ENCODE measurements at places on chromosomes 3 and 15.
A peak's percentile ranks its signal among the peaks of the same experiment; 100 is the strongest.

GRCh38 chr3:69178082-69178481 is 55.7 kb upstream of the LMOD3 start:
- H3K36me3 ChIP-seq, result no peaks in the 10 kb centered on the region
- no peak overlapping the region for H3K4me3 ChIP-seq
- H3K27me3 ChIP-seq, result no peaks in the 10 kb centered on the region
- peaks cover 3% of the 10 kb centered on the region for H3K4me1 ChIP-seq
- DNase-seq, result no peak
- no peak overlapping the region for H3K27ac ChIP-seq

GRCh38 chr3:194257916-194258668 is 93.0 kb downstream of the CPN2 start:
- DNase-seq, result no peak
- no peaks in the 10 kb centered on the region for H3K27me3 ChIP-seq
- no peaks in the 10 kb centered on the region for H3K36me3 ChIP-seq
- H3K4me3 ChIP-seq, result no peak overlapping the region
- no peak overlapping the region for H3K27ac ChIP-seq

DNA sequence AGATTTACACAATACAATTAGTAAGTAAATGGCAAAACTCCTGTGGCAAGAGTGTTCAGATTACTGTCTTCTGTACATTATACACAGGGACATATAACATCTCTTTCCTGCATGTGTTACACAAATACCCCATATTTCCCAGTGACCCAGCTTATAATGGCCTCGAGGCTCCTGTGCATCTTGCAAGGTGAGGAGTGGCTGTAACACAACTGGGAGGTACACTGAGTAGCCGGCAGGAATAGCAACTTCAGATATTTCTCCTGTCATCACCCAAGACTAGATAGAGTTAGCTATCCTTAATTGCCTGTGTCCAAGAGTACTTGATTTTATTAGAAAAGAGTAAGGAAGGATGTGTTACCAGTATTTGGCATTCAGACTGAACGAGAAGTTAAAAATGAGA is 5.6 kb downstream of the GMPS start:
- no peak overlapping the region for H3K27ac ChIP-seq
- no peak for DNase-seq
- no peaks in the 10 kb centered on the region for H3K36me3 ChIP-seq
- H3K27me3 ChIP-seq, result no peaks in the 10 kb centered on the region
- H3K4me3 ChIP-seq, result no peak overlapping the region

- no peak overlapping the region for H3K4me3 ChIP-seq
- no peaks in the 10 kb centered on the region for H3K36me3 ChIP-seq
- H3K27ac ChIP-seq, result no peak overlapping the region
- H3K4me1 ChIP-seq, result no peaks in the 10 kb centered on the region
- peaks cover 2% of the 10 kb centered on the region for H3K27me3 ChIP-seq
Observed at GRCh38 chr15:68271854-68272471, 5.6 kb upstream of the FEM1B start.

DNA sequence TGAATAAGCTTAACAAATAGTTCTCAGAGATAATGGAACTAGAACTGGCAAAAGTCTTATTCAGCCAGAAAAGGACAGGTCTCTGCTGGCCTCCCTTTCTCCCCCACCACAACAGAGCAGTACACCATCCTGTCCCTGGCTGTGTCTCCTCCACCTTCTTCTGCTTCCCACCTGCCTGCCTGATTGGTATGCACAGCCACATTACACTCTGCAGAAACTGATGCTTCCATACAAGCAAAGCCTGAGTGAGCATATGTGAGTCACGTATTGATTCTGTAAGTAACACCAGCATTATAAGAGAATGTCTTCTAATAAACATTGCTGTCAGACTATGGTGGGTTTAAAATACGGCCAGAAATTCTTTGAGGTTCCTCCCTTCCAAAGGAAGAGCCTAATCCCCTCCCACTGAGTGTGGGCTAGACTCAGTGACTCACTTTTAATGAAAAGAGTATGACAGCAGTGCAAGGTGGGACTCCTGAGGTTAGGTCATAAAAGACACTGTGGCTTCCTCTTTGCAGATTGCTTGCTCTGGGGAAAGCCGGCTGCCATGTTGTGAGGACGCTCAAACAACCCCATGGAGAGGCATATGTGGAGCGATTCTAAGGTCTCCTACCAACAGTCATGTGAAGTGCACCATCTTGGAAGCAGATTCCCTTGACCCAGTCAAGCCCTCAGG is 44.4 kb downstream of the ANXA2 start:
- H3K27ac ChIP-seq, result no peak overlapping the region
- no peak overlapping the region for H3K4me3 ChIP-seq
- H3K4me1 ChIP-seq, result no peaks in the 10 kb centered on the region
- DNase-seq, result no peak
- H3K36me3 ChIP-seq, result peaks cover 77% of the 10 kb centered on the region

DNA sequence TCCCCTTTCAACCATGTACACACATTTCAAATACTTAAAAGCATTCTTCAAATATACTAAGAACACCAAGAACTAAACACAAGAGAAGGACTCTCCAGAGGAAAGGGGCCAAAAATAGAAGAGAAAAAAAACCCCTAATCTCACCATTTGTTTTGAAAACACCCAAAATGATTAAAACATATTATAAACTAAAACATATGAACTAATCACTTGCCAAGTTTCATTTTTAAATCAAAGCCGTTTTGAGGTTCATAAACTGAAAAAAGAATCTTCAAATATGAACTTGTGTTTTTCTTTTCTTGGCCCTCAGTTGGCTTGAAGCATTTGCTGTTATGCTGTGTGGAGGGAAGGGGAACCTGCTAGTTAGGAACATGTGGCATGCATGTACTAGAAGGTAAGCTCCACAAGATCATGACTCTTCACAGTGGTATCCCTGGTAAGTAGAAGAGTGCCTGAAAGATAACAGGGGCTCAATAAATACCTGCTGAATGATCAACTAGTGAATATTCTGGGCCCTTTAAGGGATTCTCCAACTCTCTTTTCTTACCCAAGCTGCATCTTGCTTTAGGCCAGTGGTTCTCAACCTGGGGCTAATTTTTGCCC is 224.5 kb downstream of the TIGIT start:
- no peak for DNase-seq
- no peak overlapping the region for H3K27ac ChIP-seq
- no peak overlapping the region for H3K4me3 ChIP-seq
- H3K4me1 ChIP-seq, result no peaks in the 10 kb centered on the region
- H3K27me3 ChIP-seq, result no peaks in the 10 kb centered on the region

DNA sequence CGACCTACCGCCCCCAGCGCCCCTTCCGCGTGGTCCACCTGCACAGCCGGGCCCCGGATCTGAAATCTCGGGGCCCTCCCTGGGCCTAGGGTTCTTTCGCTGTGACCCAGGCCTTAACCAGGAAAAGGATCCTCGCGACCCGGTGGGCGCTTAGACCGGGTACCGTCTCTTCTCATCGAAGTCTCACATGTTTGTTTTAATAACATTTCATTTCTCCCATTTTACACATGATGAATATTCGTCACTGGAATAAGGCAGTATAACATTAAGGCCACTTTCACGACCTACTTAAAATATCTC is 277 bp upstream of the DALRD3 start:
- DNase-seq, result no peak
- no peaks in the 10 kb centered on the region for H3K27me3 ChIP-seq
- peak overlapping the region; percentile 78 for H3K4me3 ChIP-seq
- H3K36me3 ChIP-seq, result peaks cover 33% of the 10 kb centered on the region
- peaks cover 20% of the 10 kb centered on the region for H3K4me1 ChIP-seq

GRCh38 chr15:66661432-66662096 is 40.5 kb upstream of the SMAD6 start:
- no peak overlapping the region for H3K4me3 ChIP-seq
- H3K27me3 ChIP-seq, result peaks cover 11% of the 10 kb centered on the region
- H3K4me1 ChIP-seq, result no peaks in the 10 kb centered on the region
- H3K27ac ChIP-seq, result no peak overlapping the region
- DNase-seq, result no peak

- peaks cover 3% of the 10 kb centered on the region for H3K27me3 ChIP-seq
- no peak overlapping the region for H3K4me3 ChIP-seq
- H3K36me3 ChIP-seq, result no peaks in the 10 kb centered on the region
- H3K27ac ChIP-seq, result no peak overlapping the region
- H3K4me1 ChIP-seq, result no peaks in the 10 kb centered on the region
- no peak for DNase-seq
Observed at GRCh38 chr15:48617619-48618018, 27.9 kb downstream of the FBN1 start.

GRCh38 chr3:146550743-146551510 is 6.5 kb upstream of the PLSCR1 start:
- no peaks in the 10 kb centered on the region for H3K27me3 ChIP-seq
- no peak overlapping the region for H3K27ac ChIP-seq
- no peaks in the 10 kb centered on the region for H3K36me3 ChIP-seq
- no peak overlapping the region for H3K4me3 ChIP-seq
- no peak for DNase-seq

DNA sequence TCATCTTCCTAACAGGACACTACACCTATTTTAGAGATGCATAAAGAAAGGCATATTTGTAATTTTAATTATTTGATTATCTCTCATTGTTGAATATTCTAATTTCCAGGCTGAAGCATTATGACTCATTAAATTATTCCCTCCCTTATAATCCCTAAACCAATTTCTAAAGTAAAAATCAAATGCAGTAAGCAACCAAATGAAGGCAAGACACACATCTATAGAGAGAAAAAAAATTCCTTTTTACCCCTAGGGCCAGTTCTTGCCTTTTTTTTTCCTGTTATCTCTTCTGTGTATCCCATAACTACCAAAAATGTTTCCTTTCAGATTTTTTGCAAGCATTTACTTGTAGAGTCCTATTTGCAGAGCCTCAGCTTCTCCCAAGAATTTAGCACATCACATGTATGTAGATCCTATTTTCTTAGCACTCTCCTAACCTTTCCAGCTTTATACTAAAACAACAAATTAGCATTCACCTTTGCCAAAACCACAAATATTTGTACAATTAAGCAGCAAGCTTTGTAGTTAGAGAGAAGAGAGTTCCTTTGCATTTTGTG is 177.9 kb downstream of the SATB1 start:
- H3K27me3 ChIP-seq, result no peaks in the 10 kb centered on the region
- H3K4me1 ChIP-seq, result no peaks in the 10 kb centered on the region
- no peak overlapping the region for H3K4me3 ChIP-seq
- no peaks in the 10 kb centered on the region for H3K36me3 ChIP-seq
- no peak overlapping the region for H3K27ac ChIP-seq

- no peak for DNase-seq
- H3K27me3 ChIP-seq, result no peaks in the 10 kb centered on the region
- H3K27ac ChIP-seq, result no peak overlapping the region
- H3K4me3 ChIP-seq, result no peak overlapping the region
Observed at GRCh38 chr3:42094128-42094527, 3.0 kb downstream of the TRAK1 start.

GRCh38 chr3:179321668-179322285 is 1.1 kb upstream of the ZNF639 start:
- no peaks in the 10 kb centered on the region for H3K36me3 ChIP-seq
- no peaks in the 10 kb centered on the region for H3K27me3 ChIP-seq
- H3K4me3 ChIP-seq, result peak overlapping the region; percentile 62
- peaks cover 15% of the 10 kb centered on the region for H3K4me1 ChIP-seq
- DNase-seq, result no peak

DNA sequence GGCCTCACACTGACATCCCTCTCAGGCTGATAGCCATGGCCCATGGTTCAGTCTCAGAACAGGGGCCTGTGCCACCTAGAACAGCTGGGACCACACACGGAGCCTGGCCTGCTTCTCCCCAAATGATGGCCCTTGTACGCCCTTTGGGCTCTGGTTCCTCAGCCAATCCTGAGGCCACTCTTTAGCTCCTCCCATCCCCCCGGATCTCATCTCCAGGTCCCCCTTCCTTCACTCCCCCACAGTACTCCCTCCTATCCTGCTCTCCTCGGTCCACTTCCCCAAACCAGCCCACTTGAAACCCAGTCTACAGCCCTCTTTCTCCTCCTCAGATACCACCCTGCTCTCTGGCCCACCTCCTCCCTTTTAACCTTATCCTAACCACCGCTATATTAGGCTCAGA is 17.8 kb upstream of the ZFYVE19 start:
- H3K4me3 ChIP-seq, result no peak overlapping the region
- peaks cover 3% of the 10 kb centered on the region for H3K4me1 ChIP-seq
- H3K27ac ChIP-seq, result no peak overlapping the region
- H3K27me3 ChIP-seq, result no peaks in the 10 kb centered on the region
- no peak for DNase-seq

DNA sequence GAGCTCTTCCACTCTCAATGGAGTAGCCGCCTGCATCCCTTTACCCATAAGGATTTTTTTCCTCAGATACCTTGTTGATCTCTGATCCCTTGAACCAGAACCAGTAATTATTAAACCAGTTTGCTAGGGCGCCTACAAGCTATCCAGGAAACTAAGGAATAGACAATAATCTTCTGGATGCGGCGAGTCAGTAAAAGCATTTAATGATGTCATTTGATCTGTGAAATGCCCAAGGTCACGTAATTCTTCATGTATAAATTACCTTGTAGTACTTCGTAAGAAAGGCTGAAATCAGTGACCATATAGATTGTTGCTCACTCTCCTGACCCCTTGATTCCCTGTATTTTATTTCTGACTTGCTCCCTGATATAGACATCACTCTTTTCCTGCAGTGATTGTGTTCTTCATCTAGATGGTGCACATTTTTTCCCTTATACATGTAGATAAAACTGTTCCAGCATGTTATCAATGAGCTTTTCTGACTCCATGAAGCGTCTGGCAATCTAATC is 548.6 kb upstream of the NAALADL2 start:
- no peaks in the 10 kb centered on the region for H3K36me3 ChIP-seq
- no peak overlapping the region for H3K27ac ChIP-seq
- no peaks in the 10 kb centered on the region for H3K27me3 ChIP-seq
- no peaks in the 10 kb centered on the region for H3K4me1 ChIP-seq
- no peak overlapping the region for H3K4me3 ChIP-seq
- no peak for DNase-seq

DNA sequence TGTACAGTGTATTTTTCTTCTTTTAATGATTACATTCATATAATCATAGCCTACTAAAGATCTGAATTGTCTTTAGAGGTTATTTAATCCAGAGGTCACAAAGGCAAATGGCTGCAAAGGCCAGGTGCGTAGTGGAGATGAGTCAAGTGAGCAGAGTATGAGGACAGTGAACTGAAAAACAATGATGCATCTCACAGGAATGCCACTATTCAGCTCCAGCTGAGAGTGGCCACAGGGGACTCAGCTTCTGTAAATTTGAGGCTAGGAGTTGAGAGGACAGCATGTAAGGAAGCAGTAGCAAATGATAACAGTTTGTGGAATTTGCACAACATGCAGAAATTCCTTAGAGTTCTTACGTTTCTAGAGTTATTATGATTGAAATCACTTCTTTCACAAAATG is 50.4 kb downstream of the COL6A5 start:
- H3K4me1 ChIP-seq, result no peaks in the 10 kb centered on the region
- DNase-seq, result no peak
- no peak overlapping the region for H3K27ac ChIP-seq
- H3K36me3 ChIP-seq, result no peaks in the 10 kb centered on the region
- H3K4me3 ChIP-seq, result no peak overlapping the region
